ENCODE measurements at places on chromosomes 5 and 9. TPM values are rescaled to one million over a fixed set of nuclear protein-coding genes. Genes with fewer than 3 reads are reported as not detected.

DNA sequence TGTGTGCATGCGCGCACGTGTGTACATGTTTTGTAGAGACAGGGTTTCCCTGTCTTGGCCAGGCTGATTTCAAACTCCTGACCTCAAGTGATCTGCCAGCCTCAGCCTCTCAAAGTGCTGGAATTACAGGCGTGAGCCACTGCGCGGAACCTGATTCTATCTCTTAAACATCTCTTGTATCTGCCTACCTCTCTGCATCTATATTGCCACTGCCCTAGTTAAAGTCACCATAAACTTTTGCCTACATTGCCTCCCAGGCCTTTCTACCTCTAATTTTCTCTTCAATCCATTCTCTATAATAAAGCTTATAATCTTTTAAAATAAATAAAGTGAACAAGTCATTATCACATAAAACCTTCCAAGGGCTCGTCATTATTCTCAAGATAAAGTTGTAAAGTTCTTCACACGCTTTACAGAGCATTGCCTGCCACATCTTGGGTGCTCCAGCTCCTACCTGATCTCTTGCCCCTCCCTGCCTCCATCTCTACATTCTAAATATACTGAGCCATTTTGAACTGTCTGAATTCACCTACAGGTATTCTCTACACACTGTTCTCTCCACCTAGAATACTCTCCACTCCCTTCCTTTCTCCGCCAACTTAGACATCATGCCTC, 15.0 kb downstream of the TRPM6 start:
- DNase-seq, result no peak

BARHL1 gene
- not detected for total RNA-seq

DNA sequence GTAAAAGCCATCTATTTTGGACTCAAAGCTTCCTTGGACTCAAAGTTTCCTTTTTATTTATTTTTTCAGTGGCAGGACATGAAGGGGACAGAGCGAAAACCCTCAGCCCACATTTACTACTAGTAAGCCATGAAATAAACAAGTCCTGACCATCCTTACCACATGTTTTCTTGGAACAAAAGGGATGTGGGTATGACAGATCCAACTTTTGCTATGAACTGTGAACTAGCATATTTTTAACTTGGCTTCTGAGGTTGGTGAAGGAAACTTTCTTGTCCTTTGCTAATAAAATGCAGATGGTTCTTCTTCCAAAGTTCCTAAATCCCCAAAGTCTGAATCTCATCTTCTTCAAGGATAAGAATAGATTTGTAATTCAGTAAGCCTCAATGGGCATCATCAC, 122.7 kb upstream of the TNC start:
- DNase-seq, result no peak

DNA sequence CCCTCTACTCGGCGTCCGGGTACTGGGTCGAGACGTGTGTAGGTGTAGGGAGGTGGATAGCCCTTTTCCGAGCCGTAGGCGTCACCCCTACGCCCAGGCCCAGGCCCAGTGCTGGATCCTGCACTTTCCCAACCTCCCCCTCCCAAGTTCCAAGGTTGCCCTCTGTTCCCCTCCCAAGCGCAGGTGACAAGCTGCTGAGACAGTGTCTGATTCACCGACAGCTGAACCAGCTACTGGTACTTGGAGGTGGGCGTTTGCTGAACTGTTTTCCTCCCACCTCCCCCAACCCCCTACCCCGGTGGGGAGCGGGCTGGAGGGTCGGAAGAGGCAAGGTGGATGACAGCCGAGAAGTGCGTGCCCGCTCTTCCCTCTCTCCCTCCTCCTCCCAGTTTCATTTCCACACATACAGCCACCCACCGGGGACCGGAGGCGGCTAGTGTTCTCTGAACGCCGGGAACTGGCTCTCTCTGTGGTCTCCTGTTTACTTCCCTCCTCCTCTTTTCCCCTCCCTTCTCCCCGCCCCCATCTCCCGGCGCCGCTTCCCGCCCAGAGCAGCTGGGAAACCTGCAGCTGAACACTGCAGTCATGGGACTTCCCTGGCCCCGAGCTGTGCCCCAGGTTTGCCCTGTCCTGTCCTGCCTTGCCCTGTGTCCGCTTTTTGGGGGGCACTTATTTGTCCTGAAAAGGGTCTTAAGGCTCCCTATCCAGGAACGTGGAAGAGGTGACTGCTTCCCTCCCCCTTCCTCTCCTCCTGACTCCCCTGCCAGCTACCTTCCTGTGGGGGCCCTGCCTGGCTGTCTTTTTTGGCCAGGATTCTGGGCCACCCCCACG, 6.2 kb upstream of the KLF9 start:
- peak; percentile 81 for DNase-seq

- no peak for DNase-seq
These were observed 11.3 kb downstream of the PDGFRB start for GRCh38 chr5:150144246-150144801.

GRCh38 chr5:122703203-122703602, 71.7 kb upstream of the SNX2 start:
- DNase-seq, result no peak

CER1 gene
- total RNA-seq, result 7.6 TPM

GRM6 gene
- total RNA-seq, result not detected

DNA sequence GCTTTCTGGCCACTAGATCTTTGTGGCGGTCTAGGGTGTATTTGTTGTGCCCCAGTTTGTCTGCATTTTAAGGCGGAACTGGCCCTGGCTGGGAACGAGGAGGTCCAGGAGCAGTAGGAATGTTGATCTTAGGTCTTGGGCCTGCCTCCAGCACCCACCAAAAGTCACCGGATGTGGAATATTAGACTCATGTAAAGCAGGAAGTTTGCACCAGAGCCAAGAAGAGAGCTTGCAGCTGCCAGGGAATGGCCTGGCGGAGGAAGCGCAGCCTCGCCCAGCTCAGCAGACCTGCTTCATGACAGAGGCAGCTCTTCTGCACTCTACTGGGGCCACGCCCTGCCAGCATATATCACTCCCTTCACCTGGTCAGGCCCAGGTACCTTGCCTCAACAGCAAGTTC, 3.3 kb downstream of the GPX3 start:
- peak; percentile 73 for DNase-seq

- DNase-seq, result no peak
These were observed 34.4 kb downstream of the TTLL11 start for GRCh38 chr9:122058709-122059108.

GRCh38 chr9:127854184-127854806, at the start of gene ENG:
Gene ENG, minus strand, starts transcription at chr9:127854658. Its CDS starts 303 bp downstream, at chr9:127854355.
- no peak for DNase-seq

DNA sequence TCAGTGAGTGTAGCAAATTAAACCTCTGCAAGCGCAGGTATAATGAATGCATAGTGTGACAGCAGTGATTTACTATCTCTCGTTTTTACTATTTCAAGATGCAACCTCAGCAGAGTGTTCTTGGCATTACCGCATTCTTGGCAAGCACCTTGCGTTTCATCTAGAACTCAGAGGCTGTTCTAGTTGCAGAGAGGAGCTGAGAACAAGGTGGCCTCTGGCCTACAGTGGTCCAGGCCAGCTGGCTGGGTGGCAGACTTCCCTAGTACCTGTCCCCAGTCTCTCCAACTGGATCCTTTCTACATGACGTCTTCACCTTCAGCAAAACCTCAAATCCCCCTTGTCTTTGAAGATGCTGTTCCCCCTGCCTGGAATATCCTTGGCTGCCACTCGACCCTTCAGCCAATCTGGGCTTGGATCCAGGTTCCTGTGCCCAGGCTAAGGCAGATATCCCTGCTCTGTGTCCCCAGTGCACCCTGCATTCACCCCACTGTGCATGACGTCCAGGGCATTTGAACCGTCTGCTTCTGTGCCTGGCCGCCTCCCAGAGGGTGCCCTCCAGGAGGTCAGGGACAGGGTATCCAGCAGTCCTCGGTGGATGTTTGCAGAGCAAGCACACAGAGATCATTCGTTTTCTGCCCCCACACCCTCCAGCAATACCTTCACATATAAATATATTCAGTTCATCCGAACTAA, 120.4 kb upstream of the CPEB4 start:
- no peak for DNase-seq

STPG3 gene
- total RNA-seq, result not detected

- DNase-seq, result no peak
These were observed 325.4 kb downstream of the RFX3 start for GRCh38 chr9:3200331-3200774.

SPATA6L gene
- total RNA-seq, result 19.0 TPM

SPAG8 gene
- not detected for total RNA-seq

OBP2B gene
- not detected for total RNA-seq

ARRDC3 gene
- total RNA-seq, result 32.2 TPM

Data from Peyer's patch (tissue), 4 donors.